ENCODE measurements at places on chromosomes 2 and 18. TPM values are rescaled to one million over a fixed set of nuclear protein-coding genes. Genes with fewer than 3 reads are reported as not detected.

GRCh38 chr2:2271469-2271941, 59.6 kb downstream of the MYT1L start:
- no peak for DNase-seq

GRP gene
- total RNA-seq, result not detected

DNA sequence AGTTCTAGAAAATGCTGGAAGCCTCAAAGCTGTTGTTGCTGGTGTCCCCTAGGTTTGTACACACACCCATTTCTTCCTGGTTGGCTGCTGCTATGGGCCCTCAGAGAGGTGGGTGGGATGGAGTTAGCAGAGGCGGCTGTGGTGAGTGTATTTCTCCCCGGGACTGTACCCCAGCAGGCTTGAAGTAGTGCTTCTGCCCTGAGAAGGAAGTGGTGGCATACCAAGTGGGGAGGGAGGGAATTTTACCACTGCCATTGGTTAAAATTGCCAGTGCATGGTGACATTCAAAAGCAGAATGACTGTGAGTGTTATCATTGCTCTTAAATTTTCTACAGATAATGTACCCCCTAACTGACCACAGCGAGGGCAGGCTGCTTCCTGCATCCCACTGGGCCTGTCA, 125.6 kb upstream of the CAPN13 start:
- DNase-seq, result no peak

DNA sequence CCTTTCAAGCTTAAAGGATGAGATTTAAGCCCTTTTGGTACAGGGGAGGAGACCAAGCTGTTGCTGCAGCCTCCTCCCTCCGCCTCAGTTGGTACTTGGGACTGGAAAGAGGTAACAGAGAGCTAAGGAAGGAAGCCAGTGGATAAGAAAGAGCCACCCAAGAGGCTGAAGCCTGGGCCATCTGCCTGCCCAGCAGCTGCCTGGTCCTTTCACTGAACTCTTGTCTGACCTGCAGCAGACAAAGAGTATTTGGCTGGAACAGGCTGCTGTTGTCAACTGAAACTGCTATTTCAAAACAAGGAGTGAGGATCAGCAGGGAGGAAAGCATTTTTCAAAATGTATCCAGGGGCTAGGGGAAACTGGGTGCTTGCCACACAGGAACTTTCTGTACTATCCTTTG, 30.3 kb downstream of the TNS1 start:
- no peak for DNase-seq

DNA sequence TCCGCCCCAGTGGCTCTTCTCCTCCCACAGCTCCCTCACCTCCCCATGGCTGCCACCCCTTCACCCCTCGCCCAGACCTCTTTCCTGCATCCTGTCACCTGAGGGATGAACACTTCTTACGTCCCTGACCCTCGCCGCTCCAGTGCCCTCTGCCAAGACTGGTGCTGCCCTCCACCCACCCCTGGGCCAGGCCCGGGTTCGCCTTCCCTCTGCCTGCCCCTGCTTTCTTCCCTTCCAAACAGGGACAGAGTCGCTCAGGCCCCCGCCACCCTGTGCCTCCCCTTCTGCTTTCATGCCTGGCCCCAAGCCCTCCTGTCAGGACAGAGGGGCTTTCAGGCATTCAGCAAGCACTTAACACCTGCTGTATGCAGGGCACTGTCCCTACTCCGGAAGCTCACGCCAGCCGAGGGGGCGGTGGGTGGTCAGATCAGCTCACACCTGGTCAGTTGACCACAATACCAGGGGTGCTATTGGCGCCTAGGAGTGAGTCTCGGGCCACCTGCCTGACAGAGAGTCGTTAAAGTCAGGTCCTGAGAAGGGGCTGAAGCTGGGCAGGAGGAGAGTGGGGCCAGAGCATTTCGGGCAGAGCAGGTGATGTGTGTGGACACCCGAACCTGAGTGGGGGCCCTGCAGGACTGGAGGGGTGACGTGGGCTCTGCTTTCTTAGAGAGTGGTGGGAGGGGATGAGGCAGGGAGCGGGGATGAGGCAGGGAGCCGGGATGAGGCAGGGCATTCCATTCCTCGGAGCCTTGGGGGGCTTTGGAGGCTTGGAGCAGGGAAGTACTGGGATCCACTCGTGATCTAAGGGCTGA, 26.0 kb upstream of the HPCAL1 start:
- DNase-seq, result no peak
